ENCODE measurements at places on chromosomes 3 and 15. TPM values are rescaled to one million over a fixed set of nuclear protein-coding genes. Genes with fewer than 3 reads are reported as not detected.

Gene LRRC28
- total RNA-seq: 23.8 TPM

Gene RHOV
- total RNA-seq: 0.16 TPM

Gene CBLB
- 59.1 TPM for total RNA-seq

Gene COLQ
- 0.61 TPM for total RNA-seq

Gene PRSS50
- total RNA-seq: not detected

Gene SNRPA1
- 12.0 TPM for total RNA-seq

Gene FILIP1L
- total RNA-seq: 11.0 TPM

Gene C2CD4A
- total RNA-seq: not detected

Gene ANO10
- 48.7 TPM for total RNA-seq

Gene FETUB
- not detected for total RNA-seq

Gene CP
- total RNA-seq: 0.61 TPM

Gene SLC9C1
- 1.3 TPM for total RNA-seq

Gene TP63
- 0.49 TPM for total RNA-seq

Gene ITGB5
- 435 TPM for total RNA-seq

Gene PAQR9
- total RNA-seq: not detected

Gene STRA6
- total RNA-seq: 1.1 TPM

Gene SERPINI2
- total RNA-seq: not detected

Gene USP19
- 51.3 TPM for total RNA-seq

Gene NECTIN3
- 136 TPM for total RNA-seq

Gene LZTFL1
- total RNA-seq: 24.8 TPM

Gene MOBP
- total RNA-seq: not detected

Gene NEK10
- total RNA-seq: 10.9 TPM

Gene CFAP92
- not detected for total RNA-seq

Gene ATP8B4
- 16.6 TPM for total RNA-seq

Gene MST1
- total RNA-seq: 4.4 TPM

Gene PDZRN3
- 108 TPM for total RNA-seq

Gene SH2D7
- not detected for total RNA-seq

Gene SPINK8
- total RNA-seq: not detected

Measured in hair follicle dermal papilla cell (primary cell).